A549 treated with CORT108297 at 1 μM for 4 hours (cell line): ENCODE measurements at places on chromosomes 3 and 15. TPM values are rescaled to one million over a fixed set of nuclear protein-coding genes. Genes with fewer than 3 reads are reported as not detected.

Gene FEZF2
- total RNA-seq, result not detected in 5 replicates

Gene CASR
- not detected in 5 replicates for total RNA-seq

Gene SLC9C1
- not detected in 5 replicates for total RNA-seq

Gene KCNAB1
- not detected in 5 replicates for total RNA-seq

Gene AMIGO3
- 0.23 to 1.3 TPM (median 0.41 TPM) in 5 replicates for total RNA-seq

Gene MINAR1
- total RNA-seq, result 0.43 to 0.66 TPM (median 0.55 TPM) in 5 replicates

Gene LRRC34
- not detected in 5 replicates for total RNA-seq

Gene ITGB5
- 350 to 465 TPM (median 432 TPM) in 5 replicates for total RNA-seq

Gene CSPG5
- 0.68 to 1.4 TPM (median 0.98 TPM) in 5 replicates for total RNA-seq

Gene NR1I2
- total RNA-seq, result not detected in 5 replicates

Gene PPP2R3A
- 1.8 to 3.3 TPM (median 2.7 TPM) in 5 replicates for total RNA-seq

Gene GPR176
- total RNA-seq, result 10.0 to 14.0 TPM (median 11.1 TPM) in 5 replicates

Gene SLC35G2
- total RNA-seq, result 25.5 to 30.9 TPM (median 28.9 TPM) in 5 replicates

Gene ZBTB38
- total RNA-seq, result 53.3 to 92.1 TPM (median 76.6 TPM) in 5 replicates
